ENCODE measurements at places on chromosomes 6 and 20. TPM values are rescaled to one million over a fixed set of nuclear protein-coding genes. Genes with fewer than 3 reads are reported as not detected.

DNA sequence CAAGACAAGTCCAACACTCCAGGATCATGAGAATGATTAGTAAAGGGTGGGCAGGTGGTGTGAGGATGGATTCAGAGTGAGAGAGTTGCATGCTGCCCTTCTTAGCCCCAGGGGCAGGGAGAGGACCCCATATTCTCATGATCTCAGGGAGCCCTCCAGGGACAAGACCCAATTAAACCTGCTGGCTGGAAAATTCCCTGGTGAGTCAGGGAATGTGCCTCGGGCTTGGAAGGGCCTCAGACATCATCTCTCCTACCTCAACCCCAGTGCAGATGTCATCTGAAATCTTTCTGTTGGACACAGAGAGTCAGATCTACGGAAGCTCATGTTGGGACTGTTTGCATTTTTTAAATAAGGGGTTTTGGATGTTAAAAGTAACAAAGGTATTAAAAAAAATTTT lies 9.2 kb upstream of the SIRPD start:
- no peak for DNase-seq
- peaks cover 3% of the 10 kb centered on the region for H3K36me3 ChIP-seq
- H3K27ac ChIP-seq, result no peak overlapping the region
- no peaks in the 10 kb centered on the region for H3K4me1 ChIP-seq
- no peaks in the 10 kb centered on the region for H3K27me3 ChIP-seq

CD109 gene
- 13.6 TPM for total RNA-seq

GRCh38 chr20:62732842-62733525 lies 24.3 kb downstream of the NTSR1 start:
- peaks cover 57% of the 10 kb centered on the region for H3K27me3 ChIP-seq
- no peak for DNase-seq
- H3K4me1 ChIP-seq, result peaks cover 38% of the 10 kb centered on the region
- no peak overlapping the region for H3K4me3 ChIP-seq

- peaks cover 5% of the 10 kb centered on the region for H3K36me3 ChIP-seq
- peak overlapping the region; percentile 50 for H3K27ac ChIP-seq
- peaks cover 18% of the 10 kb centered on the region for H3K4me1 ChIP-seq
Observed at GRCh38 chr6:169530752-169531123, 171.1 kb downstream of the WDR27 start.

DNA sequence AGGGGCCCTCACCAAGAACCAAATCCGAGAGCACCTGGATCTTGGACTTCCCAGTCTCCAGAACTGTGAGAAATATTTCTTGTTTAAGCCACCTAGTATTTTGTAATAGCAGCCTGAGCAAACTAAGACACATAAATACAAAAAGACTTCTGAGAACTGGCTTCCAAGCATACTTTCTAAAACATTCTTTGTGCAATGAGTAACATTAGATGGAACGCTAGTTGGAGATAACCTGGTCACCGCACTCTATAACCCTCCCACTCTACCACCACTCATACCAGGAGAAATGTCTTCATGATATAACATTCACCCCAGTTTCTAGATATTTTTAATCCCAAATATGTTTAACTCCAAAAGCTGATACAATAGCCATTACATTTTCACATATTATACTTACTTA lies 169.5 kb upstream of the THEMIS start:
- no peak overlapping the region for H3K4me3 ChIP-seq
- no peak overlapping the region for H3K27ac ChIP-seq
- no peak for DNase-seq
- H3K4me1 ChIP-seq, result peaks cover 4% of the 10 kb centered on the region

HLA-DPA1 gene
- 176 TPM for total RNA-seq

DNA sequence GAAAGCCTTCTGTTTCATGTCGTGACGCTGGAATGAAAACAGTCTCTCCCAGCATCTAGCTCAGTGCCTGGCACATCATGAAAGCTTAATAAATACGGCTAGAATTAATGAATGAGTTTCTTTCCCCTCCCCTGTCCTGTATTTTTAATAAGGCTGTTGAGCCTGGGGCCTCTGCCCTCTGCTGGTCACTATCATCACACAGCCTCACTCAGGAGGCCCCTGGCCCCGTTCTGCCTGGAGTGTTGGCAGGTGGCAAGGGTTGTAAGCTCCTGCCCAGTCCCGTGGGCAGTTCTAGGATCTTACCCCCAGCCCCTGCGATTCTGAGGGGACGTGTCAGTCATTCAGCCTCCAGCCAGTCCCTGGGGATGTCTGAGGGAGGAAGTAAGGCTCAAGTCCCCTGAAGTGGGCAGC lies 41.4 kb downstream of the PHACTR3 start:
- H3K4me3 ChIP-seq, result no peak overlapping the region
- no peaks in the 10 kb centered on the region for H3K27me3 ChIP-seq
- H3K27ac ChIP-seq, result no peak overlapping the region
- DNase-seq, result no peak
- H3K36me3 ChIP-seq, result no peaks in the 10 kb centered on the region
- no peaks in the 10 kb centered on the region for H3K4me1 ChIP-seq

DNA sequence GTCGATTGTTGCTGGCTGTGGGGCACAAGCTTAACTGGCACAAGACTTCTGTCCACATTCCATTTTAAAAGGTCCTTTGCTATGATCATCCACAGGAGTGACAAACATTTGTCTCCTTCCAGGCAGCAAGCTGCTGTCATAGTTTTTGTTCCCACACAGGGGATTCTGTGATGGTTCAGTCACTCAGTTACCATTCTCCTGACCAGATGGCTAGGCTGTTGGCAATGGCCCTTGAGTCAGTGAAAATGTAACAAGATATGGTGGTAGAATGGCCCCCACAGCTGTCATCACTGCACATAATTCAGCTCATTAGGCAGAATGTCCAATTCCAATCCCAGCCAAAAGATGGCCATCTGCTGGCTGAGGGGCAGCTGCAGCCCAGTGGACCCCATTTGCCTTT lies 13.7 kb downstream of the BPIFA1 start:
- no peak overlapping the region for H3K4me3 ChIP-seq
- no peak for DNase-seq
- no peak overlapping the region for H3K27ac ChIP-seq
- no peaks in the 10 kb centered on the region for H3K36me3 ChIP-seq

ENPP1 gene
- total RNA-seq, result 0.53 TPM

DNA sequence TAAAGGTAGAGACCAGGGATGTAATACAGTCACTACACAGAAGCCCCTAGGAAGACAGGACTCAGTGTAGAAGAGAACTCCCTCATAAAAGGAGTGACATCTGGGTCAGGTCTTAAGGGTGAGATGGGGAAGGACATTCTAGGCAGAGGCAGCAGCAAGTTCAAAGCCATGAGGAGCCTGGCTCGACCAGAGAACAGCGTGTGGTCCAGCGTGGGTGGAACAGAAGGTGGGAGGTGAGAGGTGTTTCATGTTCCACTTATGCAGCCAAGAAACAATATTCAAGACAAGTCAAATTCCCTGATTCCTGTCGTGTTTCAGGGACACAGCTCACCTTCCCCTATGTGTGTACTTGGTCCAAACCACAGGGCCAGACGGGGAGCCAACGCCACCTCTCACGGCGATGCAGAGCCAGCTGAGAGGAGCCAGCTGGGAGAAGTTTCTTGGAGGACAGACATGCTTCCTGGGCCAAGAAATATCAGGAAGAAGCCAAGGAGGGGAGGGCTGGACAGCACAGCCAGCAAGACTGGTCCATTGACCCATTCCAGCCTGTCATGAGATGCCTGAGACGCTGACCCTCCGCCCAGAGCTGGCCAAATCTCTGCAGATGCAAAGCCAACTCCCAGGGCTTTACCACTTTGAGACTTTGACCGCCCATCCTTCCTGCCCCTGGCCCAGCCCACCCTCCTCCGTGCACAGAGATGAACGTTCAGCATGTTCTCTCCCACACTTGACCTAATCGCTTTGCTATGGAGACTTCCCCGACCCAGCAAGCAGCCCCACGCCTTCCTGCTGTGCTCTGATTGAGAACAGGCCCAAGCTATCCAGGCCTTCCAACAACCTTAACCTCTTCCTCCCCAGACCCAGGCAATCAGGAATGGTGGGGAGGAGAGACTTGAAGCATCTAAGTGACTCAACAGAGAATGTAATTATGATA lies 113.8 kb downstream of the PRND start:
- DNase-seq, result no peak
- peaks cover 7% of the 10 kb centered on the region for H3K27me3 ChIP-seq
- no peak overlapping the region for H3K4me3 ChIP-seq
- no peak overlapping the region for H3K27ac ChIP-seq

CRIP3 gene
- total RNA-seq, result not detected

GRCh38 chr20:43003318-43003944 lies 186.3 kb downstream of the PTPRT start:
- no peak for DNase-seq
- no peaks in the 10 kb centered on the region for H3K27me3 ChIP-seq
- no peak overlapping the region for H3K27ac ChIP-seq
- H3K36me3 ChIP-seq, result no peaks in the 10 kb centered on the region
- H3K4me1 ChIP-seq, result no peaks in the 10 kb centered on the region

RUNX2 gene
- total RNA-seq, result 42.2 TPM

- peaks cover 62% of the 10 kb centered on the region for H3K4me1 ChIP-seq
- H3K36me3 ChIP-seq, result peaks cover 39% of the 10 kb centered on the region
- no peak for DNase-seq
- H3K27me3 ChIP-seq, result no peaks in the 10 kb centered on the region
- peak overlapping the region; percentile 88 for H3K27ac ChIP-seq
Observed at GRCh38 chr6:41073968-41074691, 1.4 kb downstream of the NFYA start.

DNA sequence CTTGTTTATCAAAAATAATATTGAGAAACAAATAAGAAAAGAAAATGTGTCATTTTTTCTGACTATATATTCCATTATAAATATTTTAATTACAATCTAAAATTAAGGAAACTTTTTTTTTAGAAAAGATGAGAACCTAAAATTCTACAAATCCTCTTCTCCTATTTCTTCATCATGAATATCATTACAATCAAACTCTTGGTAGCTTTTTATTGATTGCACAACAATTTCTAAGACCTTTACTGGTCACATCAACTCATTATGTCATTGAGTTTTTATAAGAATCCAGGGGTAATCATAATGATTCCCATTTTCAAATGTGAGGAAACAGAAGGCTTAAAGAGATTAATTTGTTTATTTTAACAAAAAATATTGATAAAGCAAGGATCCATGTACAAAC lies 841.0 kb downstream of the FRK start:
- no peaks in the 10 kb centered on the region for H3K4me1 ChIP-seq
- H3K27ac ChIP-seq, result no peak overlapping the region
- no peak for DNase-seq
- H3K36me3 ChIP-seq, result no peaks in the 10 kb centered on the region

DNA sequence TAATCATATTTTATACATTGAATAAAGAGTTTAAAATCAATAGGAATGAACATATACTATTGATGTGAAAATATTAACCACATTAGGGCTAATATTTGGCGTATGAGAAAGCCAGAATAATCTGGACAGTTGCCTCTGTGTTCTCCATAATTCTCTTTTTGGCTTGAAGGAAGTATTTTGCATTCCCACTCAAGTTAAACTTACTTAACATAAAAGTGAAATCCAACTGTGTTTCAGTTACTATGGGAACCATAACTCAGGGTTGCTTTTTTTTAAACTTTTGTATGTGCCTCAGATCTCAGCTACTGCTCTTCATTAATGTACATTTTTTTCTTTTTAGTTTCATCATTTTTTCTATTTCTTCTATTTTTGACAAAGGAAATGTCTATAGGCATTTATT lies 479.8 kb downstream of the NKAIN2 start:
- no peaks in the 10 kb centered on the region for H3K4me1 ChIP-seq
- no peak overlapping the region for H3K4me3 ChIP-seq
- H3K36me3 ChIP-seq, result no peaks in the 10 kb centered on the region
- no peaks in the 10 kb centered on the region for H3K27me3 ChIP-seq
- no peak for DNase-seq

PTK6 gene
- total RNA-seq, result 2.3 TPM

GRCh38 chr6:132964868-132965382 lies 150.6 kb downstream of the RPS12 start:
- peaks cover 9% of the 10 kb centered on the region for H3K4me1 ChIP-seq
- no peak overlapping the region for H3K27ac ChIP-seq
- H3K4me3 ChIP-seq, result no peak overlapping the region

- H3K4me1 ChIP-seq, result peaks cover 11% of the 10 kb centered on the region
- no peaks in the 10 kb centered on the region for H3K36me3 ChIP-seq
- DNase-seq, result no peak
Observed at GRCh38 chr20:44730441-44730840, 15.2 kb upstream of the KCNK15 start.

DNA sequence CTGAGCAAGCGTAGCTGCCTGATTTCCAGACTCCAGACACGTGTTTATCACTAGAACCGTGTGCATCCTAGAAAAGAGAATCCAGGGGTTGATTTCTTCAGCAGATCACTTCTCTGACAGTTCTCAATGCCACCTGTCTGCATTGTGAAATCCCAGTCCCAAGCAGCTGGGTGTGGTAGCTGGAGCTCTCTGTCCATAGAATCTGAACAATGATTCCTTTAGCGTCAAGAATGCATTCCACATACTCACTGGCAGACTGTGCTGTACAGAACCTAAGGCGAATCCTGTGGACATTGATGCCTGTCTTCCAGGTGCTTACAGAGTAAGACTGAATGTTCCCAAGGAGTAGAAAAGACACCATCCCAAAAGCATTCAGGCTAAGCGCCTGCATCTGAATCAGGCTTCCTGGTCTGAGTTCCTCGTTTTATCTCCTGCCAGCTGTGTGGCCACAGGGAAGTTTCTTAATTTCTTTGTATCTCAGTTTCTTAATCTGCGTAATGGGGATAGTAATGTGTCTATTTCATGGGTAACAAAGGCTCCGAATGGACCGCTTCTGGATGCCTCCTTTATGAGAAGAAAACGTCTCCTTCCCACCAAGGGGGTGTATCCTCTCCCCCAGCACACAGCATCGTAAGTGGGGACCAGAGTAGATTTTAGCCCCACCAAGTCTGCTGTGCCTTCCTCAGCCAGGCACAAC lies 10.4 kb upstream of the TRAF3IP2 start:
- H3K4me1 ChIP-seq, result no peaks in the 10 kb centered on the region
- H3K27me3 ChIP-seq, result peaks cover 19% of the 10 kb centered on the region
- DNase-seq, result no peak

DNA sequence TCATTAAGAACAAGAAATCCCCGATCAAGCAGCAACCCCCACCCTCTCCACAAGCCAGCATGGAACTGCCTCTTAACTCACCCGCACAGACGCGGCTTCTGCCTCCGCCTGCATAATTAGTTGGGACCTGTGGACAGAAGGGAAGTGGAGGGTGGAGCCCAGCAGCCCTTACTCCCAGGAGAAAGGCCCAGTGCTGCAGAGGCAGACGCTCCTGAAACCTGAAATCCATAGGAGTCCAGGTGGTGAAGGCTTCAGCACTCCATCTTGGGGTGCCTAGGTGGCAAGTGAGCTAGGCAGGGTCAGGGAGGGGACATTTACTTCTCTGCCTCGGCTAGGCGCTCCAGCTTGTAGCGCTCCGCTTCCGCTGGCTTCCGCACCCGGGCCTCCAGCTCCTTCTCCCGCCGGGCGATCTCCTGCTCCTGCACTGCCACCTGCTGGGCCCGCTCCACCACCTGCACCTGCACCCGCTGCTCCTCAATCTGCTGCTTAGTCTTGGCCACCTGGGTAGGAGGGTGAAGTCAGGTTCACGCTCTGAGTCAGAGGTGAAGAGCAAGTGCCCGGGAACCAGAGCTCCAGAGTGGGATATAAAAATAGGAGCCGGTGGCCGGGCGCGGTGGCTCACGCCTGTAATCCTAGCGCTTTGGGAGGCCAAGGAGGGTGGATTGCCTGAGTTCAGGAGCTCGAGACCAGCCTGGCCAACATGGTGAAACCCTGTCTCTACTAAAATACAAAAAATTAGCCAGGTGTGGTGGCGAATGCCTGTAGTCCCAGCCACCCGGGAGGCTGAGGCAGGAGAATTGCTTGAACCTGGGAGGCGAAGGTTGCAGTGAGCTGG lies 10.7 kb downstream of the TUBB start:
- peak overlapping the region; percentile 55 for H3K27ac ChIP-seq
- peaks cover 44% of the 10 kb centered on the region for H3K4me1 ChIP-seq
- DNase-seq, result peak; percentile 90

GRCh38 chr6:158251565-158251964 lies 60.7 kb upstream of the TULP4 start:
- no peak for DNase-seq
- no peak overlapping the region for H3K4me3 ChIP-seq
- no peak overlapping the region for H3K27ac ChIP-seq
- H3K4me1 ChIP-seq, result peaks cover 15% of the 10 kb centered on the region
- no peaks in the 10 kb centered on the region for H3K27me3 ChIP-seq
- peaks cover 9% of the 10 kb centered on the region for H3K36me3 ChIP-seq
